Right atrium auricular region (tissue), 2 donors: ENCODE measurements at places on chromosomes 5 and 9.

DNA sequence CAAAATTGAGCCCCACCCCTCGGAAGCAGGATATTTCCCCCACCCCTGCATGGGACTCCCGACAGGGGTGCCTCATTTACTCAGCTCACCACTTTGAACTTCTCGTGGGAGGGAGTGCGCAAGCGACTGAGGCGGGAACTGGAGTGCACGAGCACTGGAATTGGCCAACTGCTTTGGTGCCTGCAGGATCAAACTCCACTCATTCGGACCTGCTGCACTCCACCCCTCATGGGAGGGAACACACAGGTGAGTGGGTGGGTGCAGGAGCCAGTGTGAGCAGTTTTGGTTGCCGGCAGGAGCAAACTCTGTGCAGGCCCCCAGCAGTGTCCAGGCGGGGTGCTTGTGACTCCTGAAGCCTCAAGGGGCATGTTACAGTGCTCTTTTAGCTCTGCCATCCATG lies 301.2 kb downstream of the TUSC1 start:
- DNase-seq = no peak

DNA sequence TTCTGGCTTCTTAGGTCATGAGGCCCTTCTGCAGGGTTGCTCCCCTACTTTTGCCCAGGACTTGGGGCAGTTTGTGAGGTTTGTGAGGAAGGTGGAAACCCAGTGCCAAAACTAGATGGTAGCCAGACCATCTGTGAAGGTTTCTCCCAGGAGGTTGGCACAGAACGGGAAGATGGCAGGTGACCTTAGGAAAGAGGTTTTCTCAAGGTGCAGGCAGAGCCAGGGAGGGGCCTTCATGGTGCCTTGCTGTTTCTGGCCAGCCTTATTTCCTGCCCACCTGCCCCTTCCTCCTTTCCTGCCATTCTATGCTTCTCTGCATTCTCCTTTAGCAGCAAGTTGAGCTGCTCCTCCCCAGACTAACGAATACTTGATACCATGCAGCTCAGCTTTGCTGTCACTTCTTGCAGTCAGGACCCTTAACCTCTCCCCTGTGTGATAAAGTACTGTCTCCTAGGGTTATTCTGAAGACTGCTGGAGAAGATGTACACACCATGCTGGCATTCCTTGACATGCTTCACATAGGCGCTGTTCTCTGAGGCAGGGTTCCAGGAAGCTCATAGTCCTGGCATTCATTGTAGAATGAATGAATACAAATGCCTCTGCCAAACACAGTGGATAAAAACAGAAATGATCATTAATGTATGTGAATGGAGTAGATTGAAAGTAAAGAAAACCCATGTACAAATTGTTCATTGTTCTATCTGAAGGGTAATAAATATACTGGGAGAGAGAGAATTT lies 154.3 kb downstream of the KDM4C start:
- DNase-seq = no peak

GRCh38 chr5:146785065-146785464 lies 93.5 kb downstream of the PPP2R2B start:
- DNase-seq = no peak

GRCh38 chr5:76571559-76571958 lies 51.6 kb downstream of the F2RL2 start:
- no peak for DNase-seq

- no peak for DNase-seq
These were observed 60.4 kb downstream of the EHMT1 start for GRCh38 chr9:137679249-137679648.

GRCh38 chr5:139177809-139178588 lies 20.2 kb downstream of the SIL1 start:
- no peak for DNase-seq

DNA sequence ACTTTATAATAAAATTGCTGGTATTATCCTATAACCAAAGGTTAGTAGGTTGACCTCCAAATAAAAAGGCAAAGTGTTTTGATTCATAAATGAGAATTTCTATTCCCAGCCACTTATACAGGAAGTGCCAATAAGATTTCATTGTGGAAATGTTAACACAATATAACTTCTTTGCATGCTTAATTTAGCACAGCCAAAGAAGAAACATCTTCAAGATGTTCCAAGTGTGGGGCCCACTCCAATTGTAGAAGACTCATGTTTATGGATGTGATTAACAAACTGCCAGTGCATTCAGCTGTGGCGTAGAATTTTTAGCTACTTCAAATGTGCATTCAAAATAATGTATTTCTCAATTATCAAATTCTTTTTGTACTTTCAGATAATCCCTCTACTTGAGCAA lies 402.3 kb downstream of the DEPDC1B start:
- DNase-seq = no peak
